ENCODE measurements at places on chromosomes 5 and 9. TPM values are rescaled to one million over a fixed set of nuclear protein-coding genes. Genes with fewer than 3 reads are reported as not detected.

NOXA1 gene
- polyA plus RNA-seq = 0.06 TPM

ACTBL2 gene
- 0.45 TPM for polyA plus RNA-seq

SPATA9 gene
- 2.4 TPM for polyA plus RNA-seq

GRXCR2 gene
- not detected for polyA plus RNA-seq

TRAF1 gene
- polyA plus RNA-seq = 4.0 TPM

OR2Y1 gene
- polyA plus RNA-seq = not detected

IL13 gene
- not detected for polyA plus RNA-seq

PCDHB11 gene
- 0.25 TPM for polyA plus RNA-seq

CNTFR gene
- polyA plus RNA-seq = not detected

TNC gene
- 265 TPM for polyA plus RNA-seq

FRMD3 gene
- 0.10 TPM for polyA plus RNA-seq

MARCOL gene
- not detected for polyA plus RNA-seq

DNA sequence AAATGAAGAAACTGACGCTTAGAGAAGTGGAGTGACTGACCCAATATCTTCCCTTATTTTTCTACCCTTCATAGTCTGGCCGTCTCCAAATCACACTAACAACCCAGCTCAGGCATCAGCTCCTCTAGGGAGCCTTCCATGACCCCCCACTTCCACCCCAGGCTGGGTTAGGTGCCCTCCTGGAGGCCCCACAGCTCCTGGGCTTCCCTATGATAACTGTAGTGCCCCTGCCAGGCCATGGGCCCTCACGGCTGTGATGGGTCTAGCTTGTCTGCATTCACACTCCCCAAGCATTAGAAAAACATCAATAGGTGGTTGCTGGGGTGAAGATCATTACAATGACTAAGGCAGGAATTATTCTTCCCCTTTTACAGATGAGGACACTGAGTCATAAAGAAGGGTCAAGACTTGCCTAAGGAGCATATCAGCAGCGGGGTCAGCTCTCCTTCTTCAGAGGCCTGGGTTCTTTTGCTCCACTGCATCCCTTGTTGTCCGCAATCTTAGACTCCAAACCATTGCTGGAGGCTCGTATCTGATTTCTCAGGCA is 7.3 kb downstream of the CORO2A start:
- DNase-seq = no peak

DNA sequence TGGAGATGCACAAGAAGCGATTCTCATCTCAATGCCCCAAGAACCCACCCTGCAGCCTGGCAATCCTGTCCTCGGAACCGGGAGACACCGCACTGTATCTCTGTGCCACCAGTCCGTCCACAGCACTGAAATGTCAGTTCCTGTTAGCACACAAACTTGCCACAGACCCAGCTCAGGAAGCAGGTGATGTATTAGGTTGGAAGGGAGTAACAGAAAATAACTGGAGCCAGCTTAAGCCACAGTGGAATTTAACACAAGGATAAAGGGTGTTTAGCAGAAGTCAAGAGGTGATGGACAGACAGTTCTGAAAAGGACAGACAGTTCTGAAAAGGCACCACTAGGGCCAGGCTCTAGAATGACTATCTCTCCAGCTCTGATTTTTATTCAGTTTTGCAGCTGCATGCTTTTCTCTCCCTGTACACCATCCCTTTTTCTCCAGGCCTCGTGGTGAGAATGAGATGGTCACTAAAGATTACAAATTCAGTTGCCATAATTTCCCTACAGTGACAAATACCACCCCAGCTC is 114.4 kb downstream of the ANKRD18B start:
- DNase-seq = no peak

GRCh38 chr5:85140471-85140870 is 755.8 kb upstream of the EDIL3 start:
- DNase-seq = no peak

DNA sequence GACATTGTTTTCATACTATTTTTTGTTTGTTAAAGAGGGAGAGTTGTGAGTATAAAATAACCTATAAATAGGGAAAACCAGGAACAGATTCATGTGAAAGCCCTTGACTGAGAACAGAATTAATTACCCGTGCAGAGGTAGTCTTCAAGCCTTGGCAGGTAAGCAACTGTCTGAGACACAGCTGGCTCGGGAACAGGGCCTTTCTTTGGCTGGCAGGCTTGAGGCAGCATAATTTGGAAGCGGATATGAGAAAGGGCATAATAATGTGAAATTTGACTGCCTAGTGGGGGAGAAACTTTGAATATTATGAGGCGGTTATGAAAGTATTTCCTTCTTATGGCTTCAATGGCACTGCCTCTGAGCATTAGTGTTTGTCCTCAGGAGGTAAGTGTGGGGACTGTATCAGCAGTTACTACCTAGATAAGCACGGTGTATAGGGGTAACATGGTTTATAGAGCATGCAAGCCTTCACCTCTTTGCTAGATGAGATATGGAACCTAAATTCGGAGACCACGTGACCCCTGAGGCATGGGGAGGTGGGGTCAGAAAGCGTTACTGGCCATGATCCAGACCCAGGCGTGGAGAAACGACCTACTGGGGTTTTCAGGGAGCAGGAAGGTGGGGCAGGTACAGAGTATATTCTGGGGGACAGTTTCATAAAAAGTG is 210.2 kb upstream of the GAS1 start:
- no peak for DNase-seq

- DNase-seq = no peak
Measured at GRCh38 chr9:130937146-130938076, 1.6 kb downstream of the FIBCD1 start.

DNA sequence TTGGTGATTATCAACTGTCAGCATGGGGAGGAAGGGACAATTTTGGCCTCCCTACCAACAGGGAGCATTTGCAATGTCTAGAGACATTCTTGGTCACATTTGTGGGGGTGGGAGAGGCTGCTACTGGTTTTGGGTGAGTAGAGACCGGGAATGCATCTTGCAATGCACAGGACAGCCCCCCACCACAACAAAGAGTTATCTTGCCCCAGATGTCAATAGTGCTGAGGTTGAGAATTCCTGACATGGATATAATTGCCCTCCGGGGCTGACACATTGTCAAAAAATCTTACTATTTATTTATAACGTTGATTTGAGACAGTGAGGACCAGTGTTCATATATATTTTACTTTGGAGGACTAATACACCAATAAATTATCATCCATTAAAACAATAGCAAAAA is 316.1 kb downstream of the PSAT1 start:
- DNase-seq = no peak

DNA sequence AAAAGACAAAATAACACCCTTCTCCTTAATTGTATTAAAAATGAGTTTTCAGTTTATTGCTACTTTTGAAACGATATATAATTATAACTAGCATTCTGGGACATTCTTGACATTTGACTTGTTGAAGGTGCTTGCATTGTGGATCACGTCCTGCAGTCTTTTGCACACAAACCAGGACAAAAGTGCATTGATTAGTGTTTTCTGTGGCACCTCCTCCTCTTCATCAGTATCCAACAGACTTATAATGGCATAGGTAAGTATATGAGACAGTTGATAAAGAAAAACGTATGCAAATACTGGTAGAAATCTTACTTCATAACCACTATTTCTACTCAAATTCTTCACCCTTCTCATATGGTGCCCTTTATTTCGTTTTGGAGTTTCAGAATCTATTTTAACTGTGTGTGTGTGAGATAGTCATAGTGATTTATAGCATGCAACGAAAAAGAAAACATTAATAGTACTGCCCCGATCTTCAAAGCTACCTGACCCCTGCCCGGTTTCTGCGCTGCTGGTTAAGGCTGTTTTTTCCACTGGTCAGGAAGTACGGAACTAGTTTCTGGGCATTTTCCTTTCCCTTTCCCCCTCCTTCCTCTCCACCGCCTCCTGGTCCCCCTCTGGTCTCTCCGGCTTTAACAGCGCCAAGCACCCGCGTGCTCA is 639 bp upstream of the RASA1 start:
- peak; percentile 11 for DNase-seq

GRCh38 chr9:13082796-13083195 is 196.7 kb downstream of the MPDZ start:
- no peak for DNase-seq

DNA sequence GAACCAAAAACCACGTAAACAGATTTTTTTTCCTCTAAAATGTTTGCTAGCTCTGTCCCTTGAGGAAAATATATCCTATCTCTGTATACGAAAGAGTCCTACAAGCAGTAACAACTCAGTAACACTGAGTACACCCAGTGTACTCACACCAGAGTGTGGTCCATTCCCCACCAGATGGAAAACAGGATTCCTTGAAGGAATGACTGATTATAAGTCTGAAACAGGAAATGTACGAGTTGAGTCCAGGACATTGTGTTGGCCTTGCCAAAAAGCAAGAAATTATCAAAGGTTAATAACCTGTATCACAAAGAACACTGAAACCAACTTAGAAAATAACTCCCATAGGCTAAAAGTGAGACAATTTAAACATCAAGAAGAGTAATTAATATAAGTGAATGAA is 20.4 kb downstream of the GOLPH3 start:
- DNase-seq = no peak

DNA sequence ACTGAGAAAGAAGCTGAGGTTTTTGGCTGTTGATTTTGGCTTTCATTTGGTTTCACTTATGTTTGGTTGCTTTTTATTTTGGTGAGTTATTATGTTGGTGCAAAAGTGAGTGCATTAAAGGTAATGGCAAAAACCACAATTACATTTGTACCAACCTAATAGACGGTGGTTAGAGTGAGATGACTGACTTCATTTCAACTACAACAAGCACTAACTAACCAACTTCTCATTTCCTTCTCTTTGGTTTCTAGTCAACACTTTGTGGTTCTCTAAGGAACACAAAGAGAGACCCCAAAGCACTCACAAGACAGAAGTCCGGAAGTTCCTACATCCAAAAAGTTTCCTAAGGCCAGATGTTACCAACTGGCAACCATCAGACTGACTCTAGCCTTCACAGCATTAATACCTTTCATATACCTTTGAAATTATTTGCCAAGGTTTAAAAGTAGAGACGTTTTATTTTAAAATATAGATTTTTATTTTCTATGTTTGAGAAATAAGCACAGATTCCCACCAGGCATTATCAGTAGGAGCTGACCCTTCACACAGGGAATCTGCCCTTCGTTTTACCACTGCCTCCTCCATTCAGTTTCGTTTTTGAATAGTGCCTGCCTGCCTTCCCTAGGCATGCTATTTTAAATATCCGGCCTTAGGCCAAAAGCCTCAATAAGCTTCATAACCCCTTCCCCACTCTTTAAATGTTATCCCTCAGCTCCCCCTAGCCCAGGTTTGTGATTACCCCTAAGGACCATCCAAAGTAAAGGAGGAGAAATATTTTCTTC is 301.1 kb upstream of the PTGER4 start:
- DNase-seq = no peak

- no peak for DNase-seq
Measured at GRCh38 chr9:7910426-7911020, 110.9 kb upstream of the DMAC1 start.

GRCh38 chr5:54205453-54205852 is 104.9 kb downstream of the ARL15 start:
- DNase-seq = no peak

- no peak for DNase-seq
Measured at GRCh38 chr9:36934478-36935065, 99.5 kb downstream of the PAX5 start.

DNA sequence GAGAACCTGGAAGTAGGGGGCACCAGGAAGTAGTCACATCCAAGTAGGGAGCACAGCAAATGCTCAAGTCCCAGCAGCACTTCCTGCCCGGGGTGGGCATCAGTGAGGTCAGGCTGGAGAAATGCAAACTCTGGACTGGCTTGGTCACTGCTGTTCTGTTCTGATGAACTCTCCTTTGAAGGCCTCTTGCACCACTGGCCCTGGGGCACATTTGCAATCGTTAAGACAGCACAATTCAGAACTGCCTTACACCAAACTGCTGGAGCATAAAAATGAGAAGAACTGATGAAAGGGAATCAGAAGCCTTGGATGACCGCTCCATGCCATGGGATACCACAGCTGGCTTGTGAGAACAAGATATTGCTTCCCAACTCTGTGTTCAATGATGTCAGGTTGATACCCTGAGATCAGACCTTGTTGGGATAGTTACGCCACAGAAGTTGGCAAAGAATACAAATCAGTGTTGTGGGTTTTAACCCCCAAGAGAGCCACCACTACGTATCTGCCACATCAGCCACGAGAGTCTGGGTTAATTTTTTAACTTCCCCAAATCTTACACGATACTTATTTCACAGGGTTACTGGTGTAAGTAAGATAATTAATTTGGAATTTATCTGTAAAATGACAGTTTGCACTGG is 42.3 kb upstream of the ZSWIM6 start:
- no peak for DNase-seq

- no peak for DNase-seq
Measured at GRCh38 chr5:6412811-6413210, 34.5 kb upstream of the MED10 start.

- no peak for DNase-seq
Measured at GRCh38 chr5:42596817-42597216, 159.8 kb upstream of the CCDC152 start.

DNA sequence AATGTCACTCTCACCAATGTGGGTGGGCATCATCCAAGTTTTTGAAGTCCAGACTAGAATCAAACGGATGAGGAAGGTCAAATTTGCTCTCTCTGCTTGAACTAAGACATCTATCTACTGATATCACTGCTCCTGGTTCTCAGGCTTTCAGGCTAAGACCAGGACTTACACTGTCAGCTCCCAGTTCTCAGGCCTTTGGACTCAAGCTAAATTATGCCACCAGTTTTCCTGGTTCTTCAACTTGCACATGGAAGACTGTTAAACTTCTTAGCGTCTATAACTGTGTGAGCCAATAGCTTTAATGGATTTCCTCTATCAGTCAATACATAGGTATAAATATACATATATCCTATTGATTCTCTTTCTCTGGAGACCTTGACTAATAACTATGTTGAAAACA is 35.3 kb downstream of the LYRM7 start:
- no peak for DNase-seq

DNA sequence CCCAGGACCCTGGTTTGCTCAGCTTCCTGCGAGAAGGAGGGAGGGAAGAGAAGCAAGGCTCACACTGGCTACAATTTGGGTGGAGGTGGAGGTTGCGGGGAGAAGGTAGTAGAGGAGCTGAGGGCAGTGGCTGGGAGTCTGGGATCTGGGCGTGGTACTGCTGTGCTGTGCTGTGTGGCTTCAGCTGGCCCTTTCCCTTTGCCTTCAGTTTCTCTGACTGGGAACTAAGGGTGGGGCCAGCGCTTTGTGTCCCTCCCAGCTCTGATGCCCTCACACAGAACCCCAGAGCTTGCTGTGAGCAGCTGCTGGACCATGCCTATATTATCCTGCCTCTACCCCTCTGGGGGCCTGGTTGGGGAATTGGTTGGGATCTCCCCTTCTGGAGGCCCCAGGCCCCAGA is 60.9 kb downstream of the RGS3 start:
- DNase-seq = no peak

DNA sequence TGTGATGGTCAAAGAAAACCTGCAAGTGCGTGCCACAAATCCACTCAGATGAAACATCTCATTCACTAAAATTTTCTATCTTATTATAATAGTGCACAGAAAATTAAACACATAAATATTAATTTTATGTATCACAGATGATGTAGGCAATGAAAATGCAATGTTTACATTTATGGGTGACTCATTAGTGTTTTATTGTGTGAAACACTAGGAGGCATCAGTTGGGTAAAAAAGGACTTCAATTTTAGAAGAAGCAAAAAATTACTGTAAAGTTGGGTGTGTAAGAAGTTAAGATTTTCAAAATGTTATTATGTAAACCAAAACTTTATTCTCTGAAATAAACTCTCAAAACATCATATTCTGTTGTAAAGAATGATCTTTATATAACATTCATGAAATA is 4.0 kb downstream of the MEF2C start:
- no peak for DNase-seq

- DNase-seq = no peak
Measured at GRCh38 chr9:83508067-83508466, 30.1 kb downstream of the FRMD3 start.
